ENCODE measurements at places on chromosomes 1 and 21.
A peak's percentile ranks its signal among the peaks of the same experiment; 100 is the strongest.

- DNase-seq: no peak
These were observed 8.1 kb upstream of the INAVA start for GRCh38 chr1:200886594-200886993.

DNA sequence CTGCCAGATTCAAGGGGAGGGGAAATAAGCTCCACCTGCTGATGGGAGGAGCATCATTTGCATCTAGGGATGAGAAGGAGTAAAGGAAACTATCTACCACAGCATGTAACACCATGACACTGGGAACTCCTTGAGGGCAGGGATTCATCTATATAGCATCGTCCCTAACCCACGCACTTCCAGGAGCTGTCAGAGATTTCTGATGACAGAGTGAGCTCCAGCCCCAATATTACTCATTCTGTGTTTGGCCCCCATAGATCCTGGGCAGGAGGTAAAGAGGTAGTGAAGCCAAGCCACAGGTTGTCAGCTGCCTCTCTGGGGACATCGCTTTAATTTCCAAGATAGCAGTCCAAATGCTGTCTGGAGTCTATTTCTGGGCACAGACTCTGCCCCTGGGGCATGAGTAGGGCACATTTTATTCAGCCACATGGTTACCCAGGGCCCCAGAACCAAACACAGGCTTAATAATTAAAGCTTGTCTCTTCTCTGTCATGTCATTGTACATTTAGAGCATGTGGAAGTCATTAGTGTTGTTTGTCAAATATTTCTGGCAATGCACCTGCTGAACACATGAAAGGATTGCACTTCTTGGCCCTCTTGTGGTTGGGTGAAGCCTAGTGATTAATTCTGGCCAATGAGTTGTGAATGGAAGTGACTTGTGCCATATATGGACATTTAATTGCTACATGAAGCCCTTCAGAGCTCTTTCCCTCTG, 105.9 kb upstream of the POU3F1 start:
- no peak for DNase-seq

- DNase-seq: no peak
These were observed 256.6 kb upstream of the RGS18 start for GRCh38 chr1:191901651-191902050.

GRCh38 chr1:67690411-67690810, 5.4 kb downstream of the GADD45A start:
- no peak for DNase-seq

GRCh38 chr1:101532377-101532776, 295.6 kb downstream of the S1PR1 start:
- no peak for DNase-seq

DNA sequence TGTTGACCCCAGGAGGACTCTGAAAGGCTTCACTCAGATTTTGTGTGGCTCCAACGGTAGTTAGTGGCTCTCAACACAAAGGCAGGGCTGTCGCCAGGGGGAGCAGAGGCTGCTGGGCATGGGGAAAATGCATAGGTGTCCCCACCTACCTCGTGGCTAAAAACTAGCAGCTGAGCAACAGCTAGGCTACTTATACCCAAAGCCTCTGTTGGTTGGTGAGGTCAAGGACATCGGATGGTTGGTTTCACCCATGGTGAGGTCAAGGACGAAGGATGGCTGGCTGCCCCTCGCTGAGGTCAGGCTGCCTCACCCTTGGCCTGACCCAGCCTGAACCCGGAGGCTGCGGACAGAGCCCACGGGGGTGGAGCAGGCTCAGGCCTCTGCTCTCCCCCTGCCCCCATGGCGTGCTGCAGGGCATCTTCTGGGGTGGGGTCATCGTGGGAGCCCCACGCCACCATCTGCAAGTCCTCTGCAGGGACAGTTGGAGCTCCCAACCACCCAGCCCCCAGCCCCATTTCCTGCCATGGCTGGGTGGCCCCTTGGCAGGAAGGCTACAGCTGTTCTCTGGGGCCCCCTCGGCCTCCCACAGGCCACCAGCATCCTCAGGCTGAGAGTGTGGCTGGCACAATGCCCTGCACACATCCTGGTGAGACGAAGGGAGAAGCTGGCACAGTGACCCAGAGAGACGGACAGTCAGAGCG, 8.5 kb upstream of the GNB1 start:
- DNase-seq: no peak

DNA sequence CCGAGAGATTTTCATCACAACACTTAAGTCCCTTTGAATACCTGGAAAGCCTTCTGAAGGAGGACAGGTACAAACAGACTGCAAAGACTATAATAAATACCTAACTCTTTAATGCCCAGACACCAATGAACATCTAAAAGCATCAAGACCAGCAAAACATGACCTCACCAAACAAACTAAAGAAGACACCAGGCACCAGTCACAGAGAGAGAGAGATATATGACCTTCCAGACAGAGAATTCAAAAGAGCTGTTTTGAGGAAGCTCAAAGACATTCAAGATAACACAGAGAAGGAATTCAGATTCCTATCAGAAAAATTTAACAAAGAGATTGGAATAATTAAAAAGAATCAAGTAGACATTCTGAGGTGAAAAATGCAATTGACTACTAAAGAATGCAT, 50.6 kb upstream of the ACADM start:
- no peak for DNase-seq

- DNase-seq: no peak
These were observed 13.4 kb downstream of the NHLH2 start for GRCh38 chr1:115827452-115828044.

DNA sequence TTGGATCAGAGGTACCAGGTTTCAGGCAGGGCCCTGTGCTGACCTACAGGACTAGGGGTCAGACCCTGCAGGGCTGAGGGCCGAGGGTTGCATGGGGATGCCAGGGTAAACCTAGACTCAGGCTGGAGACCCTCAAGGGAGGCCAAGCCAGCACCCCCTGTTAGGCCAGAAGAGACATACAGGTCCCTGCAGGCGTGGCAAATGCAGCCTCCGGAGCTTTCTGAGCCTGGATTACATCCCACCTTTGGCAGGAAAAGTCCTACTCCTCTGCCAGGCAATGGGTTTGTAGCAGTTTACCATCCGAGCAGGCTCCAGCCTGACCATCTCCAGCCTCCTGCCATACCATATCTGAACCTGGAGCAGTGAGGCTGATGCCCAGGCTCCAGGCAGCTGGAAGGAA, 425.3 kb downstream of the NPHP4 start:
- no peak for DNase-seq

DNA sequence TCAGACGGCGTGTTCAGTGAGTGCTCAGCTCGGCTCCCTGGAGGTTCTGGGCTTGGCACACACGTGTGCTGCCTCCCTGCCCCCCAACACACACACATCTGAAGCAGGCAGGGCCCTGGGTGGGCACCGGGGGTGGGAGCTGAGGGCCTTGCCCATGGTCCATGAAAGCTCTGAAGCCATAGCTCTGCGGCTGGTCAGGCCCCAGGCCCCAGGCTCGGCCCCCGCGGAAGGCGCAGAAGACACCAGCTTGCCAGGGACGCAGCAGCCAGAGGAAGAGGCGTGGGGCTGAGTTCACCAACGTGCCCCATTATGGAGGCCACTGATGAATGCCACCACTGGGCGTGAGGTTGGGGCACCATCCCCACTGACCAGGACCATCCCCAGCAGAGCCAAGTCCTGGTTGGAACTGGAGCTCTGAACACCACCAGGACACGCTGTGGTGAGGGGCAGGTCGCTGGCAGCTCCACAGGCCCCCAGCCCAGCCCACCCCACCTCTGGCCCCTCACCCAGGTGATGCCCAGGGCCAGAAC, 4.2 kb downstream of the AURKAIP1 start:
- DNase-seq: no peak

DNA sequence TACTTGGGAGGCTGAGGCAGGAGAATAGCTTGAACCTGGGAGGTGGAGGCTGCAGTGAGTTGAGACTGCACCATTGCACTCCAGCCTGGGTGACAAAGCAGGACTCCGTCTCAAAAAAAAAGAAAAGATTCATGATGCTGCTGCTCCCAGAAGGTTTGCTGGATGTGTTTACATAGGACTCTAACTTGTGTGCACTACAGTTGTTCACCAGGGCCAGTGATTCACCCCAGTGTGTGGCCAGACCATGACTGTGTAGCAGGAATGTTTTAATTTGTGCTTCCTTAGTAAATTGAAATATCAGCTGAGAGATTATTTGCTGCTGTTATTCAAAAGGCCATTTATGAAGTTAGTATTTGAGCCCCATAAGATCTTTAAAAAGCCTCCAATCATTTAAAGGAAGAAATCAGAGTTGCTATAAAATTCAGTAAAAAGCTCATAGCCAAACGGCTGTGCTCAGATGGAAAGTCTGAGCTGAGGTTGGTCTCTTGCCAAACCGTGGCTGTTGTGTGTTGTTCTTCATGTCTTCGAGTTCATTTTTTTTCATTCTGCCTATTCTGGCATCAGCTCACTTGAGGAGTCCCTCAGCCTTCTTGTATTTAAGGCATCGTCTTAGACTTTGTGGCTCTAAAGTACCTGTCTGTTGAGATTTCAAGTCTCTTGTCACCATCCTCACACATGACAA, 18.1 kb upstream of the PGD start:
- no peak for DNase-seq

- no peak for DNase-seq
These were observed 39.7 kb downstream of the DNTTIP2 start for GRCh38 chr1:93839307-93839706.

GRCh38 chr1:13702425-13703127, 2.6 kb downstream of the PRDM2 start:
- peak; percentile 21 for DNase-seq

GRCh38 chr1:154493276-154493675, 8.7 kb upstream of the TDRD10 start:
- no peak for DNase-seq

- DNase-seq: no peak
These were observed 110.3 kb upstream of the TRABD2B start for GRCh38 chr1:48107516-48107915.

- DNase-seq: no peak
These were observed 10.0 kb downstream of the PDPN start for GRCh38 chr1:13593511-13594131.

GRCh38 chr1:58584082-58584895, 7.2 kb upstream of the TACSTD2 start:
- DNase-seq: no peak

GRCh38 chr1:41957568-41957967, 38.8 kb upstream of the HIVEP3 start:
- no peak for DNase-seq

DNA sequence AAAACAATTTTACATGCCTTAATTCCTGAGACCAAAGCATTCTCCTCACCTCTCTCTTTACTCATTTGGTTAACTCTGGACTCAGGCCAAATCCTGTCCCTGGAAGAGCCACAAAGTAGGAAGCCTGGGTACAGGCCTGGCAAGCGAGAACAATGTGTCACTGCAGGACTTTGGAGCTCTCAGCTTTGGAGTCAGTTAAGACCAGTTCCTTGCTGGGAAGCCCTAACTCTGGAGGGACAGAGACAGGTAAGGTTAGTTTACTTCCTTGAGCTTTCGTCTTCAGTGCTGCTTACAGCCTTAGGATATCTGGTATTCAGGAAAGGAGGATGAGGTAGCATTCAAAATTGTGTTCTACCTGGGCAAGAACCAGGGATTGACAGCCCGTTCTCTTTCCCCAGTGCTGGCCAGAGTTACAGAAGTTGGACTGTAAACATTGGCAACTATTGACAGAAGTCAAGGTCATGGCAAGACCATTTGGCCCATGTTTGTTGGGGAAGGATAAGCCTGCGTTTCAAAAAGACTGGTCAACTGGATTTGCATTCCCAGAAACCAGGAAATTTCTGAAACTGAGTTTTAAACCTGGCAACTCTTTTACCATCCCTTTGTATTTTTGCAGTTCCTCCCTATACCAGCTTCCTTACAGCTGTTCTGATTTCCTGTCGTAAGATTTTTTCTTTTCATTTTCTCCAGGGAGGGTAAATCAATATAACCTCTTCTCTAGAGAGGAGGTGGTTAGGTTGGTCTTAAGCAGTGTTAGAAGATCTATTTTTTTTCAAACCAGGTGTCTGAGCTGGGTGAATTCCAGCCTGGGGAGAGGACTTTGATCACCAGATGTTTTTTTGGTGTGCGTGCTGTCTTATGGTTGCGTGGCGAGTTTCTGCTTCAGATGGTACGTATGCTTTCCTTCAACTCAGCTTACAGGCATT, at the start of gene C4BPB:
C4BPB (plus strand) TSS at position 160 of the 926 bp plus-strand sequence; CDS start at position 832, 672 bp downstream.
- no peak for DNase-seq

GRCh38 chr1:196777603-196778002, 3.0 kb downstream of the CFHR3 start:
- DNase-seq: no peak

DNA sequence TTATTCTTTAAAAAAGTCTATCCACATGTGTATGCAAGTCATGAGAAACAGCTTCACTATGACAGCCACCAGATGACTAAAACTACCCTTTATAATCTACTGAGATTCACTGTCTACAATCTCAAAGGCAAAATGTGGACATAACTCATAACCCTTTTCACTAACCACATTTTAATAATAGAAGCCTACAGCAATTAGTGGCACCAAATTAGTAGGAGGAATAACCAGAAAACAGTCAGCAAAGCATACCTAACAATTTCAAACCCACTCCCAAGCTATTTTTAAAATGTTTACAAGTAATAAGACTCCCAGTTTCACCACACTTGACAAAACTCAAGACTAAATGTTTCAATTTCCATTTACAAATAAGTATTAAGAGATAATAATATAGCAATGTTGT, 442.9 kb downstream of the PTPRC start:
- DNase-seq: no peak

- DNase-seq: no peak
These were observed 161.0 kb downstream of the TRIM33 start for GRCh38 chr1:114349891-114350605.

DNA sequence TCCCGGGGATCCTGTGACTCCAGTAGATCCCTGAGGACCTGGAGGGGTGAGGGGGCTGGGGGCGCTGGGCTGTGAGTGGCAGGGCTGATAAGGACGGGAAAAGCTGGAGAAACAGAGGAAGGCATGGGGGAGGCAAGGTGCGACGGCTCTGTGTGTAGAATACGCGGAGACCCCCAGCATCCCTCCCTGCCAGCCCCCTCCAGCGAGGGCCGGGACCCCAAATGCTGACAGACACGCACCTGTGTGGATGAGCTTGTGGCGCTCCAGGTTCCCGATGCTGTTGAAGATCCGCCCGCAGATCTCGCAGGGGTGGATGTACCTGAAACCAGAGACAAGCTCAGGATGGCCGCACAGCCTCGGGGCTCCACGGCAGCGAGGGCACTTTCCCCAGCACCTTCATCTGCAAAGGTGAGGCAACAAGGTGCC, 53.0 kb upstream of the RIPK4 start:
- DNase-seq: no peak

DNA sequence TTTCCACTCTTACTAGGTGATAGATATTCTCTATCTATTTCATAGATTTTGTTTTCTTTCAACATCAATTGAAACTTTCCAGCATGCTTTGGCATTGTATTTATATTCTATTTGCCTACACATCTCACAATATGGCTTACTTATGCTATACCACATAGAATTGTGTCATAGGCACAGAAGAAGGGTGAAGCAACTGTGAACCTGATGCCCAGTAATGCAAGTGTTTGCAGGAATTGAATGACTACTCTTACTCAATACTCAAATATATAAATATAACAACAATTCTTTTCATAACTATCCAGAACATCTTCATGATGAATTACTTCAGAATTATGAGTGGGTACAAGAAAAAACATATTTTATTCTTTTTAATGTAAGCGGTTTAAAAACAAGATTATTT, 165.9 kb downstream of the PTBP2 start:
- no peak for DNase-seq

GRCh38 chr1:17084787-17085186, 31.0 kb upstream of the SDHB start:
- no peak for DNase-seq

All from stimulated activated CD8-positive, alpha-beta memory T cell treated with anti-CD3 and anti-CD28 coated beads, Interleukin-4, amount 100 ng/mL, for 4 hours (primary cell).